ENCODE measurements at places on chromosomes 13 and 19.
A peak's percentile ranks its signal among the peaks of the same experiment; 100 is the strongest.

- peak; percentile 65 for DNase-seq
Observed at GRCh38 chr19:1235625-1236538, 1.9 kb downstream of the CBARP start.

- DNase-seq, result no peak
Observed at GRCh38 chr13:109836629-109837607, 50.5 kb upstream of the IRS2 start.

DNA sequence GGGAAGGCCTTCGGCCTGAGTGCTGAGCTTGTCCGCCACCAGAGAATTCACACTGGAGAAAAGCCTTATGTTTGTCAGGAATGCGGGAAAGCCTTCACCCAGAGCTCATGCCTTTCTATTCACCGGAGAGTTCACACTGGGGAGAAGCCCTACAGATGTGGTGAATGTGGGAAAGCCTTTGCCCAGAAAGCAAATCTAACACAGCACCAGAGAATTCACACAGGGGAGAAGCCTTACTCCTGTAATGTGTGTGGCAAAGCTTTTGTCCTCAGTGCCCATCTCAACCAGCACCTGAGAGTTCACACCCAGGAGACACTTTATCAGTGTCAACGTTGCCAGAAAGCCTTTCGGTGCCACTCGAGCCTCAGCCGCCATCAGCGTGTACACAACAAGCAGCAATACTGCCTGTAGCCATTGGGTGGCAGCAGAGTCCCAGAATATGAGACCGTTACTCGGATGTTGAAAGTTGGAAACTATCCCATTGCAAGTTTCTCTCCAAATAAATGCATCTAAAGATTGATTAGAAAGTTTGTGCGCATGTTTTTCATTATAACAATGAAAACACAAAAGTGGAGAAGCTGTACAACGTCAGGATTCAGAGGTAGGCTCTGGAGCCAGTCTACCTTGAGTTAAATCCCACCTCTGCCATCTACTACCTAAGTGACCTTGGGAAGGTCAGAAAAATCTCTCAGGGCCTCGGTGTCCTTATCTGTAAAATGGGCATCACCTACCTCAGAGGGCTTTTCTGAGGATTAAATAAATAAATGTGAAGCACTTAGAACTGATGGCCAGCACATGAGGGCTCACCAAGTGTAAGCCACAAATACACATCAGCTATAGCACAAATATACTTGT is 21.1 kb downstream of the ZNF473 start:
- peak; percentile 9 for DNase-seq

DNA sequence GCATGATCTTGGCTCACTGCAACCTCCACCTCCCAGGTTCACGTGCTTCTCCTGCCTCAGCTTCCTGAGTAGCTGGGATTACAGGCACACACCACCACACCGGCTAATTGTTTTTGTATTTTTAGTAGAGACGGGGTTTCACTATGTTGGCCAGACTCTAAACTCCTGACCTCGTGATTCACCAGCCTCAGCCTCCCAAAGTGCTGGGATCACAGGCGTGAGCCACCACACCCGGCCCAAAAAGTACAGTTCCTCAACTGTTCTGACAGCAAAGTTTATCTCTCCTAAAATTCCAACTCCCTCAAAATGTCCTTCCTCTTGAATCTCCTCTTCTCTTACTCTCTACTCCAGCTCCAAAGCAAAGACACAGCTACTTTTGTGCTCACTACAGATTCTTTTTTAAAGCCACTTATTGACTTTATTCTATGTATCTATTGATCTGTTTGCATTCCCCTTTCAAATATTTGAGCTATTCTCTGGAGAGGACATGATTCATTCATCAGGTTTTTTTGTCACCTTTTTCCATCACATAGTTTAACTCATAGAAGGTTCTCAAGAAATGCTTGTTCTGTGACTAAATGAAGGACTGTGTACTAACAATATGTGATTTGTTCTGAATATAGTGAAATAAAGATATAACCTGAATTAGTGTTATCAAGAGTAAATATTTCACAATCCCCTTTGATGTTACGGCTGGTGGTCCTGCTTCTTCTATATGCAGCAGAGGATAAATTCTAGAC is 142.2 kb downstream of the TBC1D4 start:
- DNase-seq, result no peak

- no peak for DNase-seq
Observed at GRCh38 chr13:21661097-21661909, 9.6 kb upstream of the FGF9 start.

GRCh38 chr19:28705008-28705407 is 507.9 kb downstream of the UQCRFS1 start:
- peak; percentile 88 for DNase-seq

DNA sequence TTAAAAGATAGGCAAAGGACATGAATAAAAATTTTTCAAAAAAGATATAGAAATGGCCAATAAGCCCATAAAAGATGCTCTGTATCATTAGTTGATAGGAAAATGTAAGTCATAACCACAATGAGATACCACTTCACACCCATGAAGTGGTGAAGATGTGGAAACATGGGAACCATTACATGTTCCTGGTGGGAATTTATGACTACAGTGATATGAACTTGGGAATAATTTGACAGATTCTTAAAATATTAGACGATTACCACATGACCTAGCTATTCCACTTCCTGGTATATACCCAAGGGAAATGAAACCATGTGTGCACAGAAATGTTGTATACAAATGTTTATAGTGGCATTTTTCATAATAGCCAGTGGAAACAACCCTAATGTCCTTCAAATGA is 232.2 kb downstream of the GGACT start:
- DNase-seq, result peak; percentile 41

GRCh38 chr19:45079911-45080370 is 881 bp downstream of the GEMIN7 start:
- no peak for DNase-seq

DNA sequence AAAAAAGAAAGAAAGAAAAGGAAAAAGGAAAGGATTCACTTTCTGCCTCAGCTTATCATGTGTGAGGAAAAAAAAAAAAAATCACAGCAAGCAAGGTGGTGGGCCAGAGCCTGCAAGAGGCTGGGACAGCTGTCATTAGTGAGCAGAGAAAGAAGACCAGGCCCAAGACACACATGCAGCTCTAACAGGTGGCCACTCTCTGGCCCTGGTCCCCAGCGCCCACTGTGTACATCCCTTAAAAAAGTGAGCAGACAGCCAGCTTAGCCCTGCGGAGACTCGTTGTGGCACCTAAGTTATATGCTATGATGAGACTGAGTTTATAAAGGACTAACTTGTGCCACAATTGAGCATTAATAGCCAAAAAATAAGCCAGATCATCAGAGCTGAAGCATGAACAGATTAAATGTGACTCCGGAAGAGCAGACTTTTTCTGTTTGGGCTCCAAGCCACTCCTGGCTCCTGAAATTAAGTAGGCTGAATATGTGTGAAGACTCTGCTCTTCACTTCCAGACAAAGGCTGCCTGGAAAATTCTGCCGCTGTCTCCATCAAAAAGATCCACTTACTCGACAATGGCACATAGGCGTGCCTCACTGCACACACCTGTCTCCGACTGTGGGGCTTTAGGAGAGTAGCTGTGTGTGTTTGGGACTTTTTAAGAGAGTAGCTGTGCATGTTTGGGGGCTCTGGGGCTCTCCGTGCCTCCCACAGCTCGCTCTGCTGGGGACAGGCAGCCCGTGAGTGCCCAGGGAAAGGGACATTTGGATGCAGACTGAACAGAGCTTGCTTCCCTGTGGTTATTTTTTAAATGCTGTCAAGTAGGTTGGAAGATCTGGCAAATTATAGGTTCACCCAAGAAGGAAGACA is 55.0 kb downstream of the LATS2 start:
- no peak for DNase-seq

- peak; percentile 98 for DNase-seq
Observed at GRCh38 chr19:38039966-38040365, 133.0 kb downstream of the SIPA1L3 start.
